Globus pallidus (tissue), 1 donor: ENCODE measurements at places on chromosomes 2 and 18.

GRCh38 chr2:113219889-113220641 lies 46.3 kb downstream of the PSD4 start:
- DNase-seq: no peak

DNA sequence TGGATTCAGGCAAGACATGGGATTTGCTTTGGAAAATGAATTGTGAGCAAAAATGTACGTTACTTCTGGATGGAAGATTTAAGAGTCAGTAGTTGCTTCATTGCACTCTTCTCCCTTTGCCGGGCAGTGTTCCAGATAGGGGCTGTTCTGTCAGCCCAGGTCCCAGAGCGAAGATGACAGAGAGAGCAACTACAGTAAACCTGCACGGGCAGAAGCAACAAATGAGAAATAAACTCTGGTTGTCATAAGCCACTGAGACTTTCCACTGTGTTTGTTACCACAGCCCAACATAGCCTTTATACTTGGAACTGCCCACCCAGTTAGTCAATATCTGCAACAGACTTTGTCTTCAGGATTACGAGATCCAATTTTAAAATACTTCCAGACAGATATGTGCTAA lies 83.3 kb downstream of the CACNB4 start:
- no peak for DNase-seq

GRCh38 chr18:65725251-65726050 lies 25.4 kb upstream of the CDH7 start:
- peak; percentile 25 for DNase-seq

DNA sequence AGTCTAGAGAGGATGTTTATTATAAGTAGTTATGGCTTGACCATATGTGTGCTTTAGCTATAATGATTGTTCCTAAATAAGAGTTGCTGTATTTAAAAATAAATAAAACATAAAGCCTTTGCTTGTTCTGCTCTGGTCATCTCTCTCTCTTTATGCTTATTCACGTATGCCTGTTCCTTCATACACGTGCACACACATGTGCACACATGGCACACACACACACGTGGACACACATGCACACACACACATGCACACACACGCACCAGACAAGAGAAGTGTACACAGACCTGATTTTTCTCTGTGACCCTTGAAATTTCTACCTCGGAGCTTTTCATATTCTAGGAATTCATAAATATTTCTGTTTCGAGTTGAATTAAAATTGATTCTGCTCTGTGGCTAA lies 658.2 kb upstream of the SALL3 start:
- DNase-seq: no peak

GRCh38 chr2:178275600-178275999 lies 81.3 kb downstream of the OSBPL6 start:
- DNase-seq: peak; percentile 26

DNA sequence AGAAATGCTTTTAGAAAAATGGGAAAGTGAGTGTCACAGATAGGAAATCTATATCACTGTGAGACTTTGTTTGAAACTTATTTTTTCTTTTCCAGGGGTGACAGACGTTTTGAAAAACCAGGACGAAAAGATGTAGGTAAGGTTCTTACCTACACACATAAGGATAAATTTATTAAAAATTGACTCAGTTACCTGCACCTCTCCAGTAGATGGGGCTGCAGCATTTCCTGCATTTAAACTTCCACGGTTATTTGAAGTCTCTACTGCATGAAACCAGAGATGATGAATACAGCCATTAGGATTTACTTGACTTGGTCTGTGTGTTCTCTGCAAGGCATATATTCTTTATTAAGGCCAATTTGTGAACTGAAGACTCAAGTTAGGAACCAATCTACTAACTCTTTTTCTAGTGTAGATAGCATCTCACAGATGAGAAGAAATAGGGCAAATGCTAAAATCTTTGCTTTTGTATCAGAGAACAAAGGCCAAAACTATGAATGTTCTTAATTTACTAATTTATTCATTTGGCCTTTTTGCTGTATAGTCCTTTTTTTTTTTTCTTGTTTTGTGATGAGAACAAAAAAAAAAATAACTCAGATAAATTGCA lies 15.0 kb downstream of the KCNJ13 start:
- DNase-seq: no peak

DNA sequence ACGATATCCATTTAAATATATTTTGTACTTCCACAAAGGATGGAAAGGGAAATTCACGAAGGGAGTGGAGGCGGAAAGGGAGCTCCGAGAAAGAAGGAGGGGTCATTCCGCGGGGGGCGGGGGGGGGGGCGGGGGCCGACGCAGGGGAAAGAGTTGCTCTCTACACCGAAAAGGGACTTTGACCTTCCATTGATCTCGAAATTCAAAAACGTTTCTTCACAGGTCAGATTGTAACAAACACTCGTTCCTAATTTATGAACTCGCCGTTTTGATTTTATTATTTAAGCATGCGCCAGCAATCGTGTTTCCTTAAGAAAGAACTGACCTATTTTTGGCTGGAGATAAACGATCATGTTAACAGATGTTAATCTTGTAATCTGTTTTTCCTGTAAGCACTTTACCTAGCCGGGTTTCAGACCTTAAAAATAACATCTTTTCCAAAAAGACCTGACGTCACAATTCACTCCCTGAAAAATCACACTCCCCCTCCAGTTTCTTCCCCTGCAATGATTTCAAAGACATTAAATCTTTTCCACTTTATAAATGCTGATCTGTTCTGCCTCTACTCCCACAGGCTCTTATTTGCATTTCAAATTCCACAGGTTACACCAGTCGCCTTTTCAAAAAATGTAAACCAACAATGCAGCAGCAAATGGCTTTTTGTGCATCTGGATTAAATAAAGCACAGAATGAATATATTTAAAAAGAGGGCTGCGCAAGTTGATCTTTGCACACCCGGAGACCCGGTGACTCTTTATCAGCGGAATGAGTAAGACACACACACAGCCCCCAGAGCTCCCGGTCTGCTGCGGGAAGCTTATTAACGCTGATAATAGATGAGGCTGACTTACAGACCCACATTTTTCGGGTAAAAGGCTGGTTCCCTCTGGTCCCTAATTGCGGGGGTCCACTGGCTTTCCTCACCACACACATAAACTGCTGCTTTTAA lies 1.6 kb downstream of the ZNF516 start:
- DNase-seq: no peak

DNA sequence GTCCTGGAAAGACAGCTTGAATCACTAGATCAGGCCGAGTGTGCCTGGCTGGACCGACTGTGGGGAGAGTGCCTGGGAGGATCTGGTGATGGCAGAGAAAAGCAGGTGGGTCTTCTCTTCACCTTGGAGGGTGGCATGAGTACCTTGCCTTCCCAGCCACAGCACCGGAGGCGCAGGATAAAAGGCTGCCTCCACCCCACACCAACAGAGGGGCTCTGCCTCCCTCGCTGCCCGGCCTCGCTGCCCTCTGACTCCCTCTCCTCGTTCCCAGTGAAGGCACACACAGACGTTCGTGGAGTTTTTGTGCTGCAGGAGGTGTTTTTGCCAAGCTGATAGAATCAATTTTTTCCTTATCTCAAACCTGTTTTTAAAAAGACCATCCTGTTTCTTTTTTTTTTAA lies 71.4 kb upstream of the HAAO start:
- no peak for DNase-seq

DNA sequence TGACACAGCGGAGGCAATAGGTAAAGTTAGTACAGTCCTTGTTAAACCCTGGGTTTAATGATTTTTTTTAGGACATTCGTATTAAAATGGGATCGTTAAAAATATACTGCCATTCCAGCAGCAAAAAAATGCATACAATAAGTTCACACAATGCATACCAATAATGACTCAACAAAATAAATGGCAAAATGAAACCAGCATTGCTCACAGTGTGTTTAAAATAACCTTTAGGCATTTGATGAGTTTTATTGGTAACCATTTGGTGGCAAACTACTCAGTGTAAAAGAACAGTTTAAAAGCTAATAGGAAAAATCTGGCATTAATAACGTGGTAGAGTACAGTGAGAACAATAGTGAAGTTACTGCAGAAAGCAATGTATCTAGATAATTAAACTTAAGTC lies 539.0 kb upstream of the PIK3C3 start:
- DNase-seq: no peak

DNA sequence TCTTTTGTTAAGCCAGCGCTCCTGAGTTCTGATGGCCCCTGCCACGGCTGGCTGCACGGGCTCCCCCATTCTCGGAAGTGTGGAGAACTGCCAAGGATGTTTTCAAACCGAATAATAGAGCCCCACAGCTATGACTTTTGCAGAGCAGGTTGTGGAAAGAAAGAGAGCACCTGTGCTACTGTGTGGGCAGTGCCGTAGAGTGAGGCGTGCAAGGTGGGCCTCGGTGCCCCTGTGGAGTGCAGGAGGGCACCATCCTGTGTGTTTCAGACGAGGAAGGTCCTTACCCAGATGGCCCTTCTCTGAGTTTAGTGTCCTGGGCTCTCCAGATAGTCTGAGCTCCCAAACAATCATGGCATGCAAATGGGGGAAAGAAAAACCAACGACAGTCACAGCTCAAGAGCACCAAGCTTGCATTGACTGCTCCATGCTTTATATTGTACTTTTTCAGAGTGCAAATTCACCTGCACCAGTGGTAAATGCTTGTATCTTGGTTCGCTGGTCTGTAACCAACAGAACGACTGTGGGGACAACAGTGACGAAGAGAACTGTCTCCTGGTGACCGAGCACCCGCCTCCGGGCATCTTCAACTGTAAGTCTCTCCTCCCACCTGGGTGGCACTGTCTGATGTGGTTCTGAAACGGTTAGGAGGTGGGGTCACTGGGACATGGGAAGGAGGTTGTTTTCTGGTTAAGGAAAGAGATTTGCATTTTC lies 219.4 kb downstream of the LDLRAD4 start:
- no peak for DNase-seq

GRCh38 chr2:199933466-199933865 lies 21.8 kb downstream of the TYW5 start:
- DNase-seq: no peak

DNA sequence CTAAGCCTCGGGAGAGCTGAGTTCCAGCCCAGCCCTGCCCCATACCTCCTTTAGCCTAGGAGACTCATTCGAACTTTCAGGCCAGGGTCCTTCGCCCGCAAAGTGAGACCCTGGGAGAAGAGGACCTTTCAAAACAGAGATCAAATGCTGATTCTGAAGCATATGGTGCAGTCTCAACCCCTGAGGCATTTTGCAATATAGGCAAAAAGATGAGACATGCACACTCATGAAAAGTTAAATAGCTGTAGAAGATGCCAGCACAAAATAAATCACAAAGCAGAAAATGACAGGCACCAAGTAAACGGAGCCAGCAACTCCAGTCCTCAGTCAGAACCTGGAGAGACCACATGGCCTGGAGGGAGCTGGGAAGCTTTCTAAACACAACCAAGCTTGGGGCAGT lies 542.7 kb upstream of the RAB6C start:
- no peak for DNase-seq

- DNase-seq: no peak
These were observed 168.4 kb downstream of the SOCS6 start for GRCh38 chr18:70457223-70457622.

GRCh38 chr2:171523088-171524017 lies 1.1 kb downstream of the CYBRD1 start:
- DNase-seq: peak; percentile 90

DNA sequence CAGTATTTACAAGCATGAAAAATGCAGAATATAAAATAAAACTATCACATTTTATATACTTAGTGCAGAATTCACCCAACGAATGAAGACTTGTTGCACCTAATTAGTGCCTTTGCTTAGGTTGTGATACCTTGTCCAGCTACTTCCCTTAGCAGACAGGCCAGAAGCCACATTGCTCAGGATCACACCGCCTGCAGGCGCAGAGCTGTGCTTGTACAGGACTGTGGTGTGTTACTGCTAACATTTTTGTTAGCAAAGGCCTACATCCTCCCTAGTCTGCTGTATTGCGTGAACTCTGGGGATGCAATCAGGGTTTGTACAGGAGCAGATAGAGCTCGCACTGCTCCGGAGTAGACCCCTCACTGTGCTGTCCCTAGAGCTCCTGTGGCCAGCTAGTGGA lies 336.9 kb downstream of the CBLN2 start:
- DNase-seq: no peak

DNA sequence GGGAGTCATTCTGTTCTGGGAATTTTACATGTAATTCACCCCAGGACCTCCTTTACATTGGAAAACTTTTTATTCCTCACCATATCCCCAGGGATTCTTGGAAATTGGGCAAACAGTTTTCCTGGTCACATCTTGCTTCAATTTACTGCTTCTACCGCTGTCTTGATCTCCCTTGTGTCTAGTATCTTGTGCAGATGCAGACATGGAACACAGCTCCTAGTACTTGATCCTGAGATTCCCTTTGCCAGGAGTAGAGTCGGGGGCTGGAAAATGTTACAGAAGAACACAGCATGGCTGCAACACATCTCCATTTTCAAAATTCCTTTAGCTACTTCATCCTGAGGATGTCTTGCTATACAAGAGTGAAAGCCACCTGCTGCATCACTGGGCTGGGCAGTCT lies 472.8 kb downstream of the PLCL1 start:
- DNase-seq: no peak

GRCh38 chr18:36813101-36813775 lies 15.6 kb downstream of the TPGS2 start:
- DNase-seq: no peak

DNA sequence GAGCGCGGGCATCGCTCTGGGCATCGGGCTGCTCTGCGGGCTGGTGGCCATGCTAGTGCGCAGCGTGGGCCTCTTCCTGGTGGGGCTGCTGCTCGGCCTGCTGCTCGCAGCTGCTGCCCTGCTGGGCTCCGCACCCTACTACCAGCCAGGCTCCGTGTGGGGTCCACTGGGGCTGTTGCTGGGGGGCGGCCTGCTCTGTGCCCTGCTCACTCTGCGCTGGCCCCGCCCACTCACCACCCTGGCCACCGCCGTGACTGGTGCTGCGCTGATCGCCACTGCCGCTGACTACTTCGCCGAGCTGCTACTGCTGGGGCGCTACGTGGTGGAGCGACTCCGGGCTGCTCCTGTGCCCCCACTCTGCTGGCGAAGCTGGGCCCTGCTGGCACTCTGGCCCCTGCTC lies 3.8 kb downstream of the TMEM198 start:
- no peak for DNase-seq

DNA sequence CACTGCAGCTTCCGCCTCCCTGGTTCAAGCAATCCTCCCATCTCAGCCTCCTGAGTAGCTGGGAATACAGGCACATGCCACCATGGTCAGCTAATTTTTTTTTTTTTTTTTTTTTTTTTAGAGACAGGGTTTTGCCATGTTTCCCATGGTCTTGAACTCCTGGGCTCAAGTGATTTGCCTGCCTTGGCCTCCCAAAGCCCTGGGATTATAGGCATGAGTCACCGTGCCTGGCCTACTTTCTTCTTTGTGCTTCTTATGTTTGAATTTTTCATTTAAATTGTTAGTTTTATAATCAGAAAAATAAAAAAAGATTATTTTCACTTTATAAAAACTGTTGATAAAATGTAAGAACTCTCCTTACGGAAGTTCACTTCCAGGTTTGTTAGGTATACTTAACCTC lies 101.5 kb upstream of the LPIN2 start:
- no peak for DNase-seq

DNA sequence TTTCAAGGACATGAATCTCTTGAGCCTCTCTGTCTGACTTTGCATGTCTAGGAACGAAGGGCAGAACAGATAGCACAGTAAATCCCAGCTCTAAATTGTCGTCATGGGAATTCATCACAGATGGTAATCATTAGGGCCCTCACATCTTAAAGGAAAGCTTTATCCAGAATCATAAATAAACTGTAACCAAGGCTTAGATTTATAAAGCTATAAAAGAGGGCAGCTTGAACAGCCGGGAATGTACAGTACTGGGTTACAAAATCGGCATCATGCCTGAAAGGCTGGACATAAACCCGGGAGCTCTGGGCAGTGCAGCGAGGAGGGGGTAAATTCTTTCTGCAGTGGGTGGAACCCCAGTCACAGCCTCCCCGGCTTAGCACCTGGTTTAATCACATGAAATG lies 144.4 kb downstream of the GFPT1 start:
- no peak for DNase-seq
